ENCODE measurements at places on chromosomes 3 and 15. TPM values are rescaled to one million over a fixed set of nuclear protein-coding genes. Genes with fewer than 3 reads are reported as not detected.

DNA sequence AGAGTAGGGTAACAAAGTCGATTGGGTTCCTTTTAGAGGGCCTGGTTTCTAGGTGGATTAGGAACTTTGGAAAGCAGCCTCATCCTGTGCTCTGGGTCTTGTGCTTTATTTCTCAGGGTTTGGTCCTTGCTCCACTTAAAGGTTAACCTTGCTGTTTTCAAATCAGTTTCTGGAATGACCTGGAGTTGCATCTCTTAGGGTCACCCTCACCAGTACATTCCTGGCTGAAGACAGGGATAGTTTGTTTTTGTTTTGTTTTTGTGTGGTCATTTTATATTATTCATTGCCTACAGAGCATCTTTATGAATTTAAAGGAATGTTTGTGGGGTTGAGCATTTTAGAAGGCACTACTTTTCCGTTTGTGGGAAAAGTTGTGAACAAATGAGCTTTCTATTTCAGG, 45.5 kb upstream of the ZNF280D start:
- DNase-seq, result no peak

GRCh38 chr3:187150599-187150998, 11.3 kb upstream of the RPL39L start:
- no peak for DNase-seq

DNA sequence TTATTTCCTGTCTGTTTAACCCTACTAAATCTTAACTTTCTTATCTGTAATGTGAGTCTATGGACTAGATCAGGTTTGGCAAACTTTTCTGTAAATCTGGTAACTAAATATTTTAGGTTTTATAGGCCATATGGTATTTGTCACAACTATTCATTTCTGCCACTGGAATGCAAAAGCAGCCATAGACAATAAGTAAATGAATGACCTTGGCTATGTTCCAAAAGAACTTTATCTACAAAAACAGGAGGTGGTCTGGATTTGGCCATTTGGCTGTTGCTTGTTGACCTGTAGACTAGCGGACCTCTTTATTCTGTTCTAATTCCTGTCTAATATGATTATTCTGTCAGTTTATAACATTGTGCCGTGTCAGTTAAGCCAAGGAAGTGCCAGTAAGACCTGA, 314.2 kb downstream of the LPP start:
- DNase-seq, result no peak

- no peak for DNase-seq
These were observed 34.0 kb downstream of the DGKG start for GRCh38 chr3:186327912-186328487.

GRCh38 chr15:39885099-39885777, 34.8 kb downstream of the GPR176 start:
- DNase-seq, result no peak

DNA sequence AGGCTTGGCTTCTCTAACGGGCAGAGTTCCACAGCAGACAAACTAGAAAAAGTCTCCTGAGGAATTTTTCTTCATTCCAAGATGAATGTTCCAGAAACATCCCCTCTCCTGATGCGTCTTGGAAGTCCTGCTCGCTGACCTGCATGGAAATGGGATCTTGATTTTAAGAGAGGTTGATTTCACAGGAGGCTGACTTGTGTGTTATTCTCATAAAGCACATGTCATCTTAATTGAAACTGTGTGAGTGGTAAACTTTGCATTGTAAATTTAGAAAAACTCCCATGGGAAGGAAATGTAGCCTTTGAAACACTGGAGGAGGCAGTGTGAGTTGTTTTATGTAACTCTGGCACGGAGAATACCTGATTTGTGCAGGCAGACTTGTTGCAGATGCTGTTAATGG, 337.8 kb upstream of the NR2E3 start:
- DNase-seq, result no peak

GRCh38 chr3:193620650-193621049, 27.6 kb downstream of the OPA1 start:
- DNase-seq, result no peak

DNA sequence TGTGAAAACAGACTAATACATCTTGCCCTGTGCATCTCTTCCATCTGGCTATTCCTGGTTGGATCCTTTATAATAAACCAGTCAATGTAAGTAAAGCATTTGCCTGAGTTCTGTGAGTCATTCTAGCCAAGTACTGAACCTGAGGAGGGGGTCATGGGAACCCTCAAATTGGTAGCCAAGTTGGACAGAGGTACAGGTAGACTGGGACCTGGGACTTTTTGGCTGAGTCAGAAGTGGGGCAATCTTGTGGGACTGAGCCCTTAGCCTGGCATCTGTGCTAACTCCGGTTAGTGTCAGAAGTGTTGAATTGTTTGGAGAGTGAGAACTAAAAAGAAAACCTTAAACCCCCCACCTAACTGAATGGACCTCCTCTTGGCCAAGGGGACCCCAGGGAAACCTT, 21.0 kb upstream of the LIMD1 start:
- DNase-seq, result no peak

GRCh38 chr3:161556941-161557340, 60.3 kb downstream of the OTOL1 start:
- no peak for DNase-seq

DNA sequence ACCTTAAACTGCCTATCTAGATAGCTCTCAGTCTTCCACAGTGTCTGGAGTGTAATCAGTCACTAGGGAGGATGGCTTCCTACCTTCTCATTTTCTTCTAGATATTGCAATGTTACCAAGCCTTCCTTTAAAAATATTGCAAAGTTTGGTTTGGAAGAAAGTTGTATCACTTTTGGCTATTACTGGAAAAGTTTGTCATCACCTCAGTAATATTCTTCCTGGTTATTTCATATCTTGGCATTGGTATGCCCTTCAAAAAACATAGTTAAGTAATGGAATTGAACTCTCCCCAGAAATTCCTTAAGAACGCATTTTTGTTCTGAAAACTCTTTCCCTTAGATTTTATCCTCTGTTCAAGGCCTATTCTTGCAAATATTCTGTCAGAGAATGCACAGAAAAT, 179.3 kb upstream of the MME start:
- DNase-seq, result no peak

DNA sequence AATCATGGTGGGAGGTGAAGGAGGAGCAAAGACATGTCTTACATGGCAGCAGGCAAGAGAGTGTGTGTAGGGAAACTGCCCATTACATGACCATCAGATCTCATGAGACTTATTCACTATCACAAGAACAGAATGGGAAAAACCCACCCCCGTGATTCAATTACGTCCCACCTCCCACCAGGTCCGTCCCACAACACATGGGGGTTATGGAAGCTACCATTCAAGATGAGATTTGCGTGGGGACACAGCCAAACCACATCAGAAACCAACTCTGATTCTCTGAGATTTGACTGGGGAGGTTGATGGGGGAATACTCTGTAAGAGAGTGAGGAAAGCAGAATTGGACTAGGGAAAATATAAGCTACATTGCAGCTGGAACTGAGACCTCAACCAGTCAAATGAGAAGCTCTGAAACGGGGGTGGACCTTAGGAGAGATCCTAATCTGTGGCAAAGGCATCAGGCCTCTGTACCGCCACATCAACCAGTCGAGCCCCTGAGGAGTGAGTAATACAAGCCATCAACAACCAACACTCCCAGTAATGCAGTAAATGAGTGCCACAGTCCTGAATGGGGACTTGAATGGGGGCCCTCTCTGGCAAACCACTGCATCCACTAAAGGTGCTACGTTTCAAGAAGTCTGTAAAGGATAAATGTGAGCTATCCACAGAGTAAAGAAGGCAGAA, 207.9 kb upstream of the GADL1 start:
- DNase-seq, result no peak

- DNase-seq, result no peak
These were observed 61.8 kb downstream of the GLDN start for GRCh38 chr15:51403072-51403878.

- no peak for DNase-seq
These were observed 31.8 kb downstream of the LPP start for GRCh38 chr3:188185717-188186251.

DNA sequence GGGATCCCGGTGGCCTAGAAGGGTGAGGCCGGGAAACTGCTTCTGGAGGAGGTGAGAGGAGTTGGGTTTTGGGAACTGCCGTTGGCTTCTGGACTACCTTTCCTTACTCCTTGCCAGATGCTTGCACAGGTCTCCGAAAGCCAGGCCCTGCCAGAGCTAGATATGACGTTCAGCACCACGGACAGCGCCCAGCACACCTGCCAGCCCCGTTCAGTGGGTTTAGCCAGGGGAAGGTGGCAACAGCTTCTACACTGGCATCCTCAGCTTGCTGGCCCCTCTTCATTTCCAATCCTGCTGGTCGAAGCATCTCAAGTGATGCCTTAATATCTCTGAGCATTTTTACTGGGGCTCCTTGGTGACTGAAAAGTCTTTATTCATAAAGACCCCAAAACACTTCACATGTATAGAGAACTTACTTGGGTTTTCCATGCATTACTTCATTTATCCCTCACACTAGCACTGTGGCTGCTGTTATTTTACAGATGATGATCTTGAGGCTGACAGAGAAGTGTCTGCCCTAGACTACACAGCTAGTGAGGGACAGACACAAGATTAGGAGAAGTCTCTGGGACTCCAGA, 21.9 kb downstream of the HCN4 start:
- DNase-seq, result no peak

DNA sequence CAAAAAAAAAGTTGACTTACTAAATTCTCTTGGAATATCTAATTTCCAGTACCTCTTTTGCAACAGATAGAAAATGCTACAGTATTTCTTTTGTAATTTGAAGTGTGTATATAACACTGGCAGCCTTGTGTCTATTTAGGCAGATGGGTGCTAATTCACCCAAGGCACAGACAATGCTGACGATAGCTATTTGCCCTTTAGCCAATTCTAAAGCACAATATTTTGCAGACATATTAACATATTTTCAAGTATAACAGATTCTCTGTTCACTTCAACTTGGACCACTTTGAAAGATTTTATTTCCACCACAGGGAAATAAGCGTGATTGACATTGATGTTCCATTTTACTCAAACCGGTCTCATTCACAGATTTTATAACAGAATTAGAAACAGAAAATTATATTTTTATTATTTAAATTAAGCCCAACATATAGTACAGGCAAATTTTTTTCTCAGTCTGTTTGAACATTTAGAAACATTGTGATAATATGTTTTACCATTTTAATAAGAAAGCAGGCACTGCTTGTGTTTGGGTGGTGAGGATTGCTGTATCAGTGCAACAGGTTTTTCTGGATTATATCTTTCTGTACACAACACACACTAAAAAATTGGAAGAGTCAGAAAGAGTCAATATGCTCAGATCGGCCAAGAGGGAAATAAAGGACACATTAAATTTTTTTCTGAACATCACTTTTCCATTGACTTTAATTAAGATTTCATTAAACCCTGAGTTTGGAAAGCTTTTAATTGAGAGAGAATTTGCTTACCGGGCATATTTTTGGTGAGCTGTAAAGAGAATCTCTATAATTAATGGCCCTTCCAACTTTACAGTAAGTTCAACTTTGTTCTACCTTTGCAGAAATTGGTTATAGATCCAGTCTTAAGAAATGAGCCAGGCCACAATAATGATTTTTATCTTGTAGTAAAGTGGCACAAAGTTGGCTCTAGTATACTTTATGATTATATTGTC, 327.3 kb upstream of the NR2F2 start:
- no peak for DNase-seq

DNA sequence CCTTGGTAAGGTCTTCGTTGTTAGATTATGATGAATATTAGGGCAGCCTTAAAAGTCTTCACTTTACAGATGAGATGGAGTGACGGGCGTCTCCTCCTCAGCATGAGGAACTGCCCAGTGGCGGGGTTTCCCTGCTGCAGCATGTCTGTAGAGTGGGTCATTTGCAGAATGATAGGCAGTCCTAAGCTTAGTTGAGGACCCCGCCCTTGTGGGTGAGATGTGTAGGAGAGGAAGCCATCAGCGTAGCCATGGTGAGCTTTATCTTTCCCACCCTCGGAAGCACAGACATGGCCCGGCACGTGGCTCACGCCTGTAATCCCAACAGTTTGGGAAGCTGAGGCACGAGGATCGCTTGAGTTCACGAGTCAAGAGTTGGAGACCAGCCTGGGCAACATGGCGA, 877 bp downstream of the NIT2 start:
- DNase-seq, result no peak

GRCh38 chr3:39284457-39284881, 4.6 kb upstream of the CX3CR1 start:
- no peak for DNase-seq

DNA sequence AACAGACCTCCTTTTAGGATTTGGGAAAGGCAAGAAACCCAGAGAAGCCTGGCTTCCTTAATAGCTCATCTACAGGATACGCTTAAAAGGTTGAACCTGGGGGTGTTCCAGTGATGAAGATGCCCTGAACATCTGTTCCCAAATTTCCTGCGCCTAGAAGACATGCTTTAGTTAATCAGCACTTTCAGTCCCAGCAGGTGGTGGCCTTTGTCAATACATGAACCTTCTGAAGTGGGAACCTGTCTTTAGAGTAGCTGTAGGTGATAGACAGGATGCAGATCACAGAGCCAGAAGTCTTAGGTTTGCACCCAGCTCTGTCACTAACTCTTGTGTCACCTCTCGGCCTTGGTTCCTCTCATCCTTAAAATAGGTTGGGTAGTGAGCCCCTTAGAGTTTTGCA, 149.7 kb upstream of the SYNPR start:
- no peak for DNase-seq

GRCh38 chr3:81154611-81155143, 606.8 kb downstream of the GBE1 start:
- DNase-seq, result no peak

DNA sequence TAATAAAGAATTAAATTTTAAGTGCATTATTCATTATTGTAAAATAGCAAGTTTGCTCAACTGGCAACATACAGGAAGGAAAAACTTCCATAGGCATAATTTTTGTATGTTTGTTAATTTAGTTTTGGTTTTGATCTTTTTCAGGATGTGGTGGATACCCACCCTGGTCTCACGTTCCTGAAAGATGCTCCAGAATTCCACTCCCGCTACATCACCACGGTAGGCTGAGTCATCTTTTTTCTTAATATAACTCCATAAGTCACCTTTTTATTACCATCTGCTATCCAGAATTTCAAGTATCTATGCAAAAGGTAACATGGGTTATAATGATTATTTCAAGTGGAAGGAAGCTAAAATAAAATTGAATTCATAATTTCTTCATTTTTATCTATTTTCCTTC, 104.8 kb downstream of the PPP2R3A start:
- DNase-seq, result no peak

DNA sequence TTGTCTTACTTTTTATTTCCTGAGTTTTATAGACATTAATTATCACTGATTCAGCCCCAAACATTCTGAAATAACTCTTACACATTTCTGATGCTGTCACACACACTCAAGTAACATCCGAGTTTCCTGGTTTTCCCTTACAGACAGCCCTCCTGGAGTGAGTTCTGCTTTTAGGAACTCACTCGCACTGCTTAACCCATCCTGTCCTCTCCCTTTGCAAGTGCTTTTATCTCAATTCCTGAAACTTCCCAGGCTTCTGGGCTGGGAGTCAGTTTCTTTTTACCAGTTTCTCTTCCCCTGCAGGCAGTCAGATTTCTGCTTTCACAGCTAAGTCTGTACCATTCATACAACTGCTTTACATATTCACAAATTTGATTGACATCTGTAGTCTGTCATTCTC, 15.6 kb upstream of the SH3GL3 start:
- no peak for DNase-seq

The NEO1 gene
- 52.4 TPM for total RNA-seq

The RTF1 gene
- total RNA-seq, result 34.0 TPM

The SLC12A8 gene
- total RNA-seq, result 2.9 TPM

The PHLDB2 gene
- total RNA-seq, result 173 TPM

The SLC24A1 gene
- 9.7 TPM for total RNA-seq

The ATOSA gene
- 101 TPM for total RNA-seq

The B3GALNT1 gene
- 37.5 TPM for total RNA-seq

The ARHGEF26 gene
- total RNA-seq, result 18.2 TPM

The EPHA6 gene
- 15.9 TPM for total RNA-seq

Measured in urinary bladder (tissue), 4 donors.